ENCODE measurements at places on chromosomes 1 and 21.

DNA sequence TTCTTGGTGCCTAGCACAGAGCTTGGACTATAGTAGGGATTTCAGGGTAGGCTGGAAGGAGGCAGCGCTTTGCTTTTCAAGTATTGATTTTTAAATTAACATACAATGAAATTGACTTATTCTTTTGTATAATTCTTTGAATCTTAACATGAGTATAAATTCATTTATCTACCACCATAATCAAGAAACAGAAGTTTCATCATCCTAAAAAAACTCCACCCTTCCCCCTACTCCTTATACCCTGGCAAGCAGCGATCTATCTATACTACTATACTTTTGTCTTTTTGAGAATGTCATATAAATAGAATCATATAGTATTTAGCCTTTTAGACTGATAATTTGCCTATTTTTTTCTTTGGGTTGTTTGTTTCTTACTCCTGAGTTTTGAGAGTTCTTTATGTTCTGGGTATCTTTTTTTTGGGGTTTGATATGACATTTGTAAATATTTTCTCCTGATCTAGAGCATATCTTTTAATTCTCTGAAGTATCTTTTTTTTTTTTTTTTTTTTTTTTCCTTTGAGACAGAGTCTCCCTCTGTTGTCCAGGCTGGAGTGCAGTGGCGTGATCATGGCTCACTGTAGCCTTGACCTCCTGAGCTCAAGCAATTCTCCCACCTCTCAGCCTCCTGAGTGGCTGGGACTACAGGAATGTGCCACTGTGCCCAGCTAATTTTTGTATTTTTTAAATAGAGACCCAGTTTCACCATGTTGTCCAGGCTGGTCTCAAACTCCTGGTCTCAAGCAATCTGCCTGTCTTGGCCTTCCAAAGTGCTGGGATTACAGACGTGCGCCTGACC is 6.4 kb downstream of the RPS6KC1 start:
- no peak for DNase-seq

DNA sequence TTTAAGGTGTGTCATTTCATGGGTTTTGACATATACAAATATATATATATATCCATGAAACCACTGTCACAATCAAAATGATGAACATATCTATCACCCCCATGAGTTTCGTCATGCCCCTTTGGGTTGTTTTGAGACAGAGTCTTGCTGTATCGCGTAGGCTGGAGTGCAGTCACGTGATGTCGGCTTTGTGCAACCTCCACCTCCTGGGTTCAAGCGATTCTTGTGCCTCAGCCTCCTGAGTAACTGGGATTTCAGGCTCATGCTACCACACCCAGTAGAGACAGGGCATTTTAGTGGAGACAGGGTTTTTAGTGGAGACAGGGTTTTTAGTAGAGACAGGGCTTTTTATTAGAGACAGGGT is 8.0 kb downstream of the HJV start:
- no peak for DNase-seq

- DNase-seq = peak; percentile 16
Observed at GRCh38 chr1:201224666-201225370, 34.2 kb downstream of the IGFN1 start.

DNA sequence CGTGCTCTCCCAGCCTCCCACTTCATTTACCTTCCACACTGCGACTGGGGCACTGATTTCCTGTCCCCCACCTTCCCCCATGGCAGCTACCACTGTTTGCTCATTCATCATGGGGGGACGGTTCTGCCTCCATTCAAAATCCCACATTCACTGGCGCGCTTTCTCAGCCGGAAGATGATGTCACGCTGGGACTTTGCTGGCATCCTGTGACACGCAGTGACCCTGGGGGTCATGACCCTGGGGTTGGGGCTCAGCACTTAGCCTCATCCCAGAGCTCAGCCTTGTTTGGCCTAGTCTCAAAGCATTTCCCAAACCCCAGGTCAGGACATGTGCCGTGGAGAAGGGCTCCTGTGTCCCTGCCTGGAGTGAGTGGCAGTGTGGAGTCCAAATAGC is 582 bp upstream of the KCNAB2 start:
- DNase-seq = no peak

DNA sequence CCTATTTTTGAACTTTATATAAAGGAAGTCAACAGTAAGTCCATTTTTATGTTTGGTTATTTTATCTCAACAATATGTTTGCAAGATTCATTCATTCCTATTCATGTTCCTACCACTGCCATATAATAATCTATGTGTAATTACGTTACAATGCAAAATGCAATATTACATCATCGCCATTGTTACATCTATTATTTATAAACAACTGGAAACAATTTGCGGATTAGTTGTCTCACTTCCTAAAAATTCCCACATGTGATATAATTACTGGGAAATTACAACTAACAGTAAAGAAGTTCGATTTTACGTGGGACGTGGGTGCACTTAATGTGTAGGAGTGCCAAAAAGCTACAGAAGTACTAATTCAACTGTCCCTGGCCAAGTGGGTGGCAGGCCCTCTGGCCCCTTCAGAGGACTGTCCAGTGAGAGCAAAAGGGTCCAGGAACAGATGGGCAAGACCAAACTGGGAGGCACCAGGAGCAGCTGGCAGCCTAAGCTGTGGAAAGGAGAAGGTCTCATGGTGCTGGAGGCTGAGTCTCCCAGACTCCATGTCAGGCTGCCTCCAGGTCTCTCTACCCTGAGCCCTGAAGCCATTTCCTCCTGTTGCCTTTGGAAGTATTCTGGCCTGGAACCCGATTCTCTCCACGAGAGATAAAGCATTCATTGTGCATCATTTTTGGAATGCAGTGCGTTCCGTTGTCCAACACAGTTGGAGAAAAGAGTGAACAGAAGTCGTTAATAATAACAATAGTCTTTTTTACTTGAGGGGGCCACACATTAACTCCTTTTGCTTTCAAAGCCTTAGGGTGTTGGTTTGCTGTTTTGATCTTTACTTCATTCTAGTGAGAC is 42.9 kb downstream of the TNNT2 start:
- no peak for DNase-seq

DNA sequence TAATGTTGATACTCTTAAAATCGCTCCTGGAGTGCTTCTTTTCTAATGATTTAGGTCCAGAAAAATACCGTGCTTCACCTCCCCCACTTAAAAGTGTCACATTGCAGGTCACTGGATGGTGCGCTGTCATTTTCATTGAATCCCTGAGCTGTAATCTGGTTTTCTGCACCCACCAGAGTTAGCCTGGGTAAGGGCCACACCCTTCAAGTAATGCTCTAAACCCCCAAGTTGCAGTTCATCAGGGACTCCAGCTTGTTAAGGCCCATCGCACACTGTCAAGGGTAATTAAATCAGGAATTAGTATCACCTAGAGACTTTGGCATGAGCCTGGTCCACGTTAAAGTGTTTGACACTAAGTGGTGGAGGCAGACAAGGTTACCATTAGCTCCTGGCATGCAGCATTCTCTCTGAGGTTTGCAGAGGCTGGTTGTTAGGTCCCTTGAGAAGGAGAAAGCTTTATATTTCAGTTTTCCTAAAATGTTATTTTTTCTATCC is 34.0 kb downstream of the ASTN1 start:
- no peak for DNase-seq

- DNase-seq = no peak
Observed at GRCh38 chr1:41243079-41243385, 926 bp upstream of the SCMH1 start.

GRCh38 chr1:31910933-31911332 is 27.2 kb downstream of the PTP4A2 start:
- peak; percentile 14 for DNase-seq

DNA sequence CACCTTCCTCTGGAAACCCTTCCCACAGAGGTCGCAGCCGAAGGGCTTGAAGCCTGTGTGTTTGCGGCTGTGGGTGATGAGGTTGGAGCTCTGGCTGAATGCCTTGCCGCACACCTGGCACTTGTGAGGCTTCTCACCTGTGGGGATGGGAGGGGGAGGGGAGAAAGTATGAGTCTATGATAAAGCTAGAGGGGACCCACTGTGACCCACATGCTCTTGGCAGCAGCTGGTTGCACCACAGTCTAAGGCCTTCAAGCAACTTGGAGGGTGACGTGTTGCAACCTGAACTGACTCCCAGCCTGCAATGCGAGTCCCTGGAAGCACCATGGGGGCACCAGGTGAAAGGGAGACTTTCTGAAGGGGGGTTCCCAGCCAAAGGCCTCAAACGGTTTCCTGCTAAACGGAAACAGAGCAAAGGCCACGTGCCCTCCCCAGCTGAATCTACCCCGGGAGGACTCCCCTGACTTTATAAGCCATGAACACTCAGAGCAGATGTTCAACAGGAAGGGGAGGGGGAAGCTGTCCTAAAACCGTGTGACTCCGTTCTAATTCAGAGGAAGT is 10.6 kb downstream of the GFI1 start:
- no peak for DNase-seq

- DNase-seq = no peak
Observed at GRCh38 chr21:45528028-45528705, 14.1 kb downstream of the SLC19A1 start.

GRCh38 chr1:145997016-145997717 is 788 bp upstream of the TXNIP start:
- DNase-seq = no peak

- no peak for DNase-seq
Observed at GRCh38 chr21:45403133-45403824, 1.7 kb upstream of the COL18A1 start.

DNA sequence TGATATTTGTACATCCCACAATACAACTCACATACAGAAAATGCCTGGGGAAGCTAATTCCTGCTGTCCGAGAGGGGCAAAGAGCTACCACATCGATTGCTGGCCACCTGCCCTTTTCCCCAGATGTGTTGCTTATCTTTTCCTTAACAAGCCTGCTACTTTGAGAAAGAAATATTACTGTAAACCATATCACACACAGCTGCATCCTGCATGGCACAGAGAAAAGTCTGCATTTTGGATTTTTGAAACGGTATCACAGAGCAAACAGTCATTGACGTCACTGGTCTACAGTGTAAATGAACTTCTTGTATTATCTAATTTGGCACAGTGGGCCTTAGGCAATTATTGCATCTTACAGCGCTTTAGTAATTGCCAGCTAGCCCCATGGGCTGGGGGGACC is 164.7 kb downstream of the CLIC6 start:
- DNase-seq = no peak

- no peak for DNase-seq
Observed at GRCh38 chr1:160326418-160326817, 16.6 kb downstream of the COPA start.

GRCh38 chr21:36481639-36482038 is 1.7 kb upstream of the CLDN14 start:
- DNase-seq = no peak

DNA sequence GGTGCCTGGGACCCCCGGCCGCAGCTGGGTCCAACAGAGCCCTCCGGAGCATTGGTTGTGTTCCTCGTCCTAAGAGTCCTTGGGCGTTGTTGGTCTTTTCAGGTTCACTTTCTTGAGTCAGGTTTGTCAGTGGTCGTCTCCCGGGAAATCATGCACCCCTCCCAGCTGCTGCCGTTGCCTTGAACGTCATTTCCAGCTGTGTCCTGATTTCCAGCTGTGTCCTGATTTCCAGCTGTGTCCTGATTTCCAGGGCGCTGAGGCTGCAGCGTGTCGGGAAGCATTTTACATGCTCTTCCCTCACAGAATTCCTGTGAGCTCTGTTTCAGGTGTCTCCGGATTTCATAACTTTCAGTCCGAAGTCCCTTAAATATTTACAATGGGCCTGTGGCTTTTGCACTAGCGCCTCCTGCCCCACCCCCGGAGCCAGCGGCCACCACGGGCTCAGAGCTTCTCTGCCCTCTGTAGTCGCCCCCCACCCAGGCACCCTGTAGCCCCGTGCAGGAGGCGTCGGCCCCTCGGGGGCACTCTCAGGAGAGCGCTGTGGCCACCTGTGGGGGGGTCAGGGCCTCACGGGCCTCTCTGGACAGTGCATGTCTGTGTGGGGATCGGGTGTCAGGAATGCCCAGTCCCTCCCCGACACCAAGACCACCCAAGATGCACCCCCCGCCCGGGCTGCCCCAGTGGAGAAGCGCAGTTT is 66.7 kb downstream of the COL18A1 start:
- DNase-seq = peak; percentile 88

DNA sequence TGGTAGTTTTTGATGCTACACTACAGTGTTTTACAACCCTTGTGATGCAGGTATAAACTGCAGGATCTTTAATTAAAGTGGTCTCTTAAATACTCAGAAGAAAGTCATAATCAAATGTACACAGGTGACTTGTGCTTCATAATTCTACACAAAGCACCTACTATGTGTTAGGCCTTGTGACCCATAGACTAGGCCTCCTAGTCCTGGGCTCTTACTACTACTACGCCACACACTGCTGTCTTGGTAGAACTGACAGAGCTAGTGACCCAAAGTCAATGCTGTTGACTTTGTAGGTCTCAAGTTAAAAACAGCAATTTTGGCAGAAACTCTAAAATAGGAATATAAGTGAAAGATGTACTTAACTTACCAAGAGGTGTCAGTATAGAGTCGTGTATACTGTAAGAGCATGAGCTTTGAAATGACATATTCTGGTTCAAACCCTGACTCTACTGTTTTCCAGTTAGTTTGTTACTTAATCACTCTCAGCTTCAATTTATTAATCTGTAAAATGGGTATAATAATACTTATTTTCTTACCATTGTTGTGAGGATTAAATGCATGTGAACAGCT is 48.6 kb upstream of the LMO4 start:
- DNase-seq = peak; percentile 13

GRCh38 chr1:17078991-17079868 is 25.4 kb upstream of the SDHB start:
- DNase-seq = no peak

GRCh38 chr1:109977225-109977624 is 7.3 kb upstream of the AHCYL1 start:
- no peak for DNase-seq

- peak; percentile 33 for DNase-seq
Observed at GRCh38 chr1:111990878-111991718, 1.6 kb upstream of the KCND3 start.

DNA sequence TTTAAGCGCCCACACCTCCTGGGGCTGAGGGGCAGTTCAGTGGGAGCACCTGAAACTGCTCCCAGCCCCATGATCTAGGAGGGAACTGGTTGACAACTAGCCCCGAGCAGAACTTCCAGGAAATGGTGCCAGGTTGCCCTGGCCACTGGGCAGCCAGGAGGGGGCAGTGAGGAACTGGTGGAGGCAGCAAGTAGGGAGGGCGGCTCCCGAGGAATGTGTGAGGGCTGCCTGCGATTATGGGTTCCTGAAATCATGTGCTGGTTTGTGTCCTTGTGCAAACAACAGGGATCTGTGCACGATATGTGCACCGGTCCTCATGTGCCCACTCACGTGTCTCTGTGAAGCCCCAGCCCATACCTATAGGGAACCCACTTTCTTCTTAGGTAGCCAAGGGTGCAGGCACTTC is 9.9 kb downstream of the GPR3 start:
- peak; percentile 75 for DNase-seq

GRCh38 chr1:19014765-19015164 is 58.3 kb upstream of the IFFO2 start:
- DNase-seq = no peak
